ENCODE measurements at places on chromosomes 4 and X. TPM values are rescaled to one million over a fixed set of nuclear protein-coding genes. Genes with fewer than 3 reads are reported as not detected.

Gene SUPT20HL1
- 0.36 TPM for total RNA-seq

Gene P2RY10
- not detected for total RNA-seq

Gene ABHD18
- 6.7 TPM for total RNA-seq

Gene GPR50
- not detected for total RNA-seq

Gene FRAS1
- 22.4 TPM for total RNA-seq

Gene BGN
- 13.3 TPM for total RNA-seq

DNA sequence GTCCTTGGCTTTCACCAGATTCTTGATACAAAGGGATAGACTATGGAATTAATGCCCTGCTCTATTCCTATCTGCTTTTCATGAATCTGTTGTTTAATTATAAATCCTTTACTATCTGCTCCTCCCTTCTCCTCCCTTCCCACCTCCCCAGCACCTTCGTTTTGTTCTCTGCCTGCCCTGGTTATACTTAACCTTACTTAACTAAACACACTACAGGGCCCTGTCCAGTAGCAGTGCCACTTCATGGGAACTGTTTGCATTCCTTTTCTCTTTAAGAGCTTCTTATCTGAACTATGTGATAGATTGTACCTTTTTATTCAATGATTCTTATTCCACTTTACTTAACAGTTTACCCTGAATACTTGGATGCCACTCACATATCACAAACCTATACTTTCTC, 830 bp downstream of the HOPX start:
- no peak overlapping the region for H3K27ac ChIP-seq
- DNase-seq: no peak
- H3K4me1 ChIP-seq: peaks cover 27% of the 10 kb centered on the region
- no peaks in the 10 kb centered on the region for H3K36me3 ChIP-seq
- H3K4me3 ChIP-seq: no peak overlapping the region

- no peaks in the 10 kb centered on the region for H3K36me3 ChIP-seq
- no peaks in the 10 kb centered on the region for H3K4me1 ChIP-seq
- DNase-seq: no peak
- no peak overlapping the region for H3K4me3 ChIP-seq
- H3K27me3 ChIP-seq: no peaks in the 10 kb centered on the region
- H3K27ac ChIP-seq: no peak overlapping the region
Measured at GRCh38 chr4:100796332-100796731, 278.5 kb upstream of the EMCN start.

DNA sequence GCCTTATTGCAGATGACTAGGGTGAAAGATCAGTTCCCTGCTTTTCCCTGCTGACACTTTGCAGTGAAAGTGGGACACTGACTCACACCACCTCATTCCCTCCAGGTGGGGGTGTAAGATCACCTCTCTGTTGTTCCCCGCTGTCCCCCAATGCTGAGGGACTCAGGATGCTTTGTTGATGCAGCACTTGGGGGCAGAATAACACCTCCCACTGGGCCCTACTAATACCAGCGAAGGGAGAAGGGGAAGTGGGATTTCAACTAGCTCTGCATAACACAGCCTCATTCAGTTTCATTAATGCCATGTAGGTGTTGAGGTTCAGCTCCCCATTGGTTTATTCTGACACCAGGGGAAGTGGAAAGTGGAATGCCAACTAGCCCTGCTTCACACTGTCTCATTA, 43.6 kb upstream of the IL1RAPL2 start:
- H3K4me1 ChIP-seq: no peaks in the 10 kb centered on the region
- H3K27ac ChIP-seq: no peak overlapping the region
- H3K4me3 ChIP-seq: no peak overlapping the region
- H3K27me3 ChIP-seq: no peaks in the 10 kb centered on the region
- no peak for DNase-seq

DNA sequence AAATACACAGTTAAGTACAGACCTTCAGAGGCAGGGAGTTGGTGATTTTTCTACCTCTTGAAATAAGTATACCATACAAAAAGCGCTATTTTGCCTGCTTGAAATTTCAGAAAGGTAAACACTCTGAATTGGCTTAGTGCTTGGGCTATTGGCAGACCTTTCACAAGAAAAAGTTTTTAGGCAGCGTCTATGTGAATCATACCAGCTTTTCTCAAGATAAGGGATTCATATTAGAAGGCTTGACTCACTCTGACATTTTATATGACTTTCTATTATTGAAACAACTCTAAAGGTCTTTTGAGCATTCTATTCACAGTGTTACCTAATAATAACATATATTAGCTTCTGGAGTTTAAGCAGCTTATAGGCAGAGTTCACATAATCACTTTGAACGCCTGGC, 286.4 kb upstream of the FAT1 start:
- H3K4me3 ChIP-seq: no peak overlapping the region
- H3K36me3 ChIP-seq: no peaks in the 10 kb centered on the region
- H3K27me3 ChIP-seq: no peaks in the 10 kb centered on the region
- no peak for DNase-seq

DNA sequence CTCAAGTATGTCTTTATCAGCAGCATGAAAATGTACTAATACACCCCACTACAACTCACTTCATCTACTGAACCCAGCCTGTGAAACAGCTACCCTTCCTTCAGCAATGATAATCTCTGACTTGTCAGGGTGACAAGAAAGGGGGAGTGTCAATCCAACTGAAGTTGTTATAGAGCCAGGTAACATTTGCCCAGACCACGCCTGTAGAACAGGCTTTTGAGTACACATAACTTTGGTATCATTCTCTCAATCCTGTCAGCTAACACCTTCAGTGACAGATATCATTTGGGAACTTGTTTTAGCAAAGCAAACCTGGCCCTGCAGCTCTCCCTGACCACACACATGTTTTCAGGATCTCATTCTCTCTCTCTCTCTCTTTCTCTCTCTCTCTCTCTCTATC, 592.2 kb downstream of the SMARCA1 start:
- H3K4me1 ChIP-seq: no peaks in the 10 kb centered on the region
- no peaks in the 10 kb centered on the region for H3K36me3 ChIP-seq
- no peak overlapping the region for H3K4me3 ChIP-seq
- no peak for DNase-seq

DNA sequence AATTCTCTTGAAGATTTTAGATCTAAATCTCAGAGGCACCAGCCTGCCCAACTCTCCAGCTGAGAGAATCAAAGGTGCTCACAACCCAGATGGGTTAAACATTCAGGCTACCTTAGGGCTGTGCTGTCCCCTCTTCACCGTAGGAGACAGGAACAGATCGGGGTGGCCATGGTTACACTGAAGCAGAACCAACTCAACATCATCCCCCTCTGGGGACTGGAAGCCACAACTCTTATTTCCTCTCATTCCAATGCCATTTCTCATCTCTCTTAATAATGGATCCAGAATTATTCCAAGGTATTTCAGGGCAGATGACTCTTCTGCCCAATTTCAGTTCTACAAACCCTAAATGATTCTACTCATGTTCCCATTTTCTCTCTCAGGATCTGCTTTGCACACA, 109.7 kb downstream of the NKX6-1 start:
- no peaks in the 10 kb centered on the region for H3K4me1 ChIP-seq
- no peak overlapping the region for H3K4me3 ChIP-seq
- no peaks in the 10 kb centered on the region for H3K36me3 ChIP-seq
- H3K27me3 ChIP-seq: no peaks in the 10 kb centered on the region
- no peak overlapping the region for H3K27ac ChIP-seq
- no peak for DNase-seq

GRCh38 chr4:83767067-83767466, 231.2 kb downstream of the GPAT3 start:
- H3K36me3 ChIP-seq: no peaks in the 10 kb centered on the region
- no peaks in the 10 kb centered on the region for H3K27me3 ChIP-seq
- DNase-seq: no peak
- H3K27ac ChIP-seq: no peak overlapping the region

- DNase-seq: no peak
- H3K36me3 ChIP-seq: no peaks in the 10 kb centered on the region
- H3K27me3 ChIP-seq: no peaks in the 10 kb centered on the region
- H3K27ac ChIP-seq: no peak overlapping the region
Measured at GRCh38 chrX:57453901-57454300, 137.9 kb upstream of the ZXDB start.

- no peak for DNase-seq
- H3K36me3 ChIP-seq: no peaks in the 10 kb centered on the region
- H3K4me1 ChIP-seq: peaks cover 6% of the 10 kb centered on the region
Measured at GRCh38 chr4:153759407-153760316, at the start of gene RNF175. Gene RNF175 (minus strand): TSS chr4:153760024. CDS start chr4:153759862, 162 bp downstream.

- H3K4me1 ChIP-seq: no peaks in the 10 kb centered on the region
- H3K27ac ChIP-seq: no peak overlapping the region
- no peak for DNase-seq
- H3K27me3 ChIP-seq: no peaks in the 10 kb centered on the region
- no peaks in the 10 kb centered on the region for H3K36me3 ChIP-seq
- H3K4me3 ChIP-seq: no peak overlapping the region
Measured at GRCh38 chrX:133674726-133675470, 259.6 kb upstream of the GPC4 start.

- H3K4me1 ChIP-seq: no peaks in the 10 kb centered on the region
- DNase-seq: no peak
- no peak overlapping the region for H3K27ac ChIP-seq
- H3K36me3 ChIP-seq: no peaks in the 10 kb centered on the region
- no peak overlapping the region for H3K4me3 ChIP-seq
- no peaks in the 10 kb centered on the region for H3K27me3 ChIP-seq
Measured at GRCh38 chrX:136636121-136636520, 11.8 kb upstream of the CD40LG start.

- H3K4me3 ChIP-seq: no peak overlapping the region
- H3K36me3 ChIP-seq: no peaks in the 10 kb centered on the region
- H3K27me3 ChIP-seq: no peaks in the 10 kb centered on the region
- no peak for DNase-seq
Measured at GRCh38 chrX:65987811-65988210, 52.1 kb downstream of the VSIG4 start.

DNA sequence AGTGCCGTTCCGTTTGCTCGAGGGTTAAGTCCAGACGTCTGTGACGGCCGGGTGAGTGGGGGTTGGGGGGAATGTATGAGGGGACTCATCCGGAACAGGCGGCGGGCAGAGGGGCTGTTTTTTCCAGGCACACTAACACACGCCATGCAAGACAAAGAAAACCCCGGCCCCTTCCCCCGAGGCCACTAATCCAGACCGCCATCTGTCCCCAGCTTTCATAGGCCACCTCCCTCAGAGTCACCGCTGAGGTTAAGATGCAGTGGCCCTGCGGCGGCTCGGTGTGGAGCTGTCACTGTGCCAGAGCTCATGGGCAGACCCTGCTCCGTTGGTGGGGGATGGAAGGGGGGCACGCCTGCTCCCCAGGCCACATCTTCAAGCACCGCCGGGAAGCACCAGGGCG, 34.1 kb downstream of the SORCS2 start:
- no peak for DNase-seq
- H3K4me3 ChIP-seq: no peak overlapping the region
- H3K27ac ChIP-seq: no peak overlapping the region
- H3K4me1 ChIP-seq: no peaks in the 10 kb centered on the region
- no peaks in the 10 kb centered on the region for H3K36me3 ChIP-seq

GRCh38 chrX:55523356-55523755, 33.7 kb upstream of the USP51 start:
- DNase-seq: no peak
- no peaks in the 10 kb centered on the region for H3K4me1 ChIP-seq
- no peaks in the 10 kb centered on the region for H3K27me3 ChIP-seq
- H3K27ac ChIP-seq: no peak overlapping the region
- H3K36me3 ChIP-seq: no peaks in the 10 kb centered on the region

DNA sequence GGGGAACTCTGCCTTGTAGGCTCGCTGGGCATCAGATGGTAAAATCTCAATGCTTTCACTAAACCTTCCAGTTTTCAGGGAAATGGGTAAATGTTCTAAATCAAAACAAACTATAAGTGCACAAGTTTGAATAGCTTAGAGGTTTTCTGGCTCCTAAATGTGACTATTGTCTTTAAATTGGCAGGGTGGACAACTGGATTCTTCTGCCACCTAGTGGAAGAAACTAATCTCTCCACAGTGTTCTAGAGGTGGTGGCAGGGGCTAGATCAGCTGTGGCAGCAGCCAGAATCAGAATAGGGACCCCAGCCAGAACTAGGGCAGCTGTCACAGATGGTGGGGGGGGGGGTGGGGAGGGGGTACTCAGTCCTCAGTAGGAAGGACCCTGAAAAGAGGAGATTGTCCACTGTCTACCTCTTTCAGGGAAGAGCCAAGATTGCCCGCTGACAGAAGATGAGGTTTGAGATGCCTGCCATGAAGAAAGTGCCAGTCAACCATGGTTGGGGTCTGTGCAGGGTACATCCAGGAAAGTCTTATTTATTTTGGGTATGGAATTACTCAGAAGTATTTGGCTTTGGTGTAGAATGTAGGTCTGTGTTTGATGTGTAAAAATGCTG, 201.4 kb downstream of the CCNG2 start:
- no peaks in the 10 kb centered on the region for H3K27me3 ChIP-seq
- no peak for DNase-seq
- H3K4me3 ChIP-seq: no peak overlapping the region

GRCh38 chr4:62771983-62772557, 1571.9 kb downstream of the ADGRL3 start:
- H3K4me1 ChIP-seq: no peaks in the 10 kb centered on the region
- H3K4me3 ChIP-seq: no peak overlapping the region
- no peaks in the 10 kb centered on the region for H3K27me3 ChIP-seq
- no peak for DNase-seq

- H3K4me3 ChIP-seq: no peak overlapping the region
- DNase-seq: no peak
- H3K27ac ChIP-seq: no peak overlapping the region
- no peaks in the 10 kb centered on the region for H3K36me3 ChIP-seq
Measured at GRCh38 chr4:2269618-2270163, 7.8 kb upstream of the MXD4 start.

DNA sequence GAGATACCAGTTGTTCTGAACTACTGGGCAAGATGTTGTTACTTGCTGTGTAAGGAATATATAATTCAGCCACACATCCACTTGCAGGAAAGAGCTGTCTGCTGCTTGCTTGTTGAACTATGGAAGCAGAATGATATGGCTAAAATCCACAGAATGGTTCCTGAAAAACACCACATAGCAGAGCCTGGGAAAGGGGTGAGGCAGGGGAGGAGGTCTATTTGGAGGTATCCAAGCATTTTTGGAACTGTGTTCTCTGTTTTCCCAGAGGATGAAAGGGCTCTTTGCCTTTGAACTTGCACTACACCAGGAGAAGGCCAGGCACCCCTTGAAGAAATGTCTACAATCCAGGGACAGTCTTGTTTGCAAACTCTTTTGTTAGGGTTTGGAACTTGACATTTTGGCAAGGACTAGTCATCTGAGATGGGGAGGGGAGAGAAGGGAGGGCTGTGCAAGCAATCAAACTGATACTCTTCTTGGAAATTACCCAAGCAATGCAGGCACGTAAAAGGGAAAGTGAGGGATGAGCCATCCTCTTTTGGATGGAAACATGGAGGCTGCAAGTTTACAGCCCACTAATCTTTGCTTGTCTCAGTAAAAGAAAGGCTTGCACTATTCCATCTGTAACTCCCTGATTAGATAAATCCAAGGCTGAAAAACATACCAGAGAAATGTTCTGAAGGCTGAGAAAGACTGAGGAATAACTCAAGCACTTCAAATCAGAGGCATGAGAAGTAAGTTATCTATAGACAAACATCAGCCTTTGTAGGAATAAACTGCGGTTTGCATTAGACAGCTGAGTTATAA, 141.0 kb downstream of the TSPAN5 start:
- no peaks in the 10 kb centered on the region for H3K27me3 ChIP-seq
- H3K36me3 ChIP-seq: no peaks in the 10 kb centered on the region
- no peak for DNase-seq
- H3K27ac ChIP-seq: peak overlapping the region; percentile 42
- H3K4me3 ChIP-seq: no peak overlapping the region
- peaks cover 36% of the 10 kb centered on the region for H3K4me1 ChIP-seq

- no peak for DNase-seq
- H3K27ac ChIP-seq: no peak overlapping the region
- no peak overlapping the region for H3K4me3 ChIP-seq
- H3K4me1 ChIP-seq: no peaks in the 10 kb centered on the region
- no peaks in the 10 kb centered on the region for H3K36me3 ChIP-seq
Measured at GRCh38 chrX:36861601-36862000, 146.6 kb upstream of the FAM47C start.
